ENCODE measurements at places on chromosomes 1 and 21.
A peak's percentile ranks its signal among the peaks of the same experiment; 100 is the strongest.

GRCh38 chr1:55060133-55060999 is 21.0 kb downstream of the PCSK9 start:
- DNase-seq = no peak

DNA sequence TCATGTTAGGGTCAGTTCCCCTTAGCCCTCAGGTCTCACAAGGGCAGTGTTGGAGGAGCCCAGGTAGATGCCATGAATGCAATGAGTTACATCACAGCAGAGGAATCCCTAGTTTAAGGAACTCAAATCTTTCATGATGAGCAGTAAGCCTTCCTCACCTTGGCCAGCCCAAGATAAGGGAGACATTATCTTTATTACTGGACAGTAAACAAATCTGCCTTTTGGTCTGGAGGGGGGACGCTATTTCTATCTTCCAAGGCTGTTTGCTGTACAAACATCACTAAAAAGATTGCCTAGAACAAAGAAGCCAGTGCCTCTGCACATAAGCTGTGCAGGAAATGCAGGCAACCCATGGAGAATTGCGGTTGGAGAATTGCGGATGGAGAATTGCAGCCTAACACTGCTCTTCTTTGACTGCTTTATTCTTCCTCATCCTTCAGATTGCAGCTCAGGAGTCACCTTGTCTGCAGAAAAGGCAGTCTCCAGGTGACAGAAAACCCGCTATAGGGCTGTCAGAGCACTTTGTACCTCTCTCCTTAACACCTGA is 2.3 kb upstream of the CHI3L1 start:
- DNase-seq = no peak

DNA sequence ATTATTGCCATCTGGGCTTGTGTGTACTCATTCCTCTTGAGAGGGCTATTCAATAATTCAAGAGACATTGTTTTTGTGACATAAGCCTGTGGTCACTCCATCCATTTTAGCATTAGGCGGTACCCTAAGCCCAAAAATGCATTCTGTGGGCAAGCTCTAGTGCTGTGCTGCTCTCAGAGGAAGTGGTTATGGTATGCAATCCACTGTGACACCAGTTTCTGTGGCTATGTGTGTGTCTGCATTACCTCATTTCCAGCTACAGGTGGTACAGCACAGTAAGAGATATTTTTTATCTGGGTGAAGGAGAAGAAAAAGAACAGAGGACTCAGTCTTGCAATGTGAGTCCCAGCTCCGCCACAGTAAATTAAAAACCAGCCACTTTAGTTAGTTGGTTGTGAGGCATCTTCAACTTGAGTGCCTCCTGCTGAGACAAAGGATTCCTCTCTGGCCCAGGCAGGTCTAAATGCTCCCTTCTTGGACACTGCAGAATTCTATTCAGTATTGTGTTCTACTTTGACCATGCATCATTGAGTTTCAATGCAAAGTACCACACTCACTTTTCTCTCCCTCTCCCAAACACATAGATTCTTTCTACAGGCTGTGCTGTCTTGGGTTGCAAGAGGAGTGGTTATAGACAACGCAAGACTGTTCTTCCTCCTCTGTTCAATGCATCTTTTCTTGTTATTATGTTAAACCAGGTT is 777.8 kb upstream of the BRINP3 start:
- DNase-seq = no peak

DNA sequence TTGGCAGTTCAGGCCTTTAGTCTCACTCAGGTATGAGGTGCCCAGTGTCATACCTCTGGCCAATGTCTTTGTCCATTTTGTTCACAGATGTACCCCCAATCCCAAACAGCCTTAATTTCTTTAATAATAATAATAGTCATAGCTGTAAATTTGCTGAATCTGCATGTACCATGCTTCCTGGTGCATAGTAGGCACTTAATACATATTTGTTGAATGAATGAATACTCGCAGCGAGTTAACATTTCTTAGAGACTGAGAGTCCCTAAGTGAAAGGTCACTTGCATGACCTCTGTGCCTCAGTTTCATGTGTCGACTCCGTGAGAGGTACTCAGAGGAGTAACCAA is 12.5 kb downstream of the ALPL start:
- DNase-seq = no peak

DNA sequence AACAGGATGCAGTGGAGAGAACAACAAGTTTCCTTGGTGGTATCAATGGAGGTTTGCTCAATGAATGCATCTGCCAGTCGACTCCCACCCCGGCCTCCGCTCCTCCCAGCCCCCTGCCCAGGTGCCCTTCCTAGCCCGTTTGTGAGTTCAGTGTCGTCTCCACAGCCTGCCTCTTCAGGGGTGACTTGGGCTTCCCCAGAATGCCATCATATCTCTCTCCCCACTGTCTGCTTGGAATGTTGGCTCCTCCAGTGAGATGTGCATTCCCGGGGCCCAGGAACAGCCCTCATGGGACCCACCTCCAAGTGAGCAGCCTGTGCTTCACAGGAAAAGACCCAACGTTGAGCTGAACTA is 30.5 kb downstream of the MATN1 start:
- DNase-seq = no peak

- DNase-seq = no peak
These were observed 264.6 kb downstream of the HHIPL2 start for GRCh38 chr1:222283147-222283768.

- DNase-seq = peak; percentile 42
These were observed 56.8 kb upstream of the PRDX6 start for GRCh38 chr1:173420330-173420806.

- no peak for DNase-seq
These were observed 44.3 kb downstream of the LAMC2 start for GRCh38 chr1:183230413-183230812.

DNA sequence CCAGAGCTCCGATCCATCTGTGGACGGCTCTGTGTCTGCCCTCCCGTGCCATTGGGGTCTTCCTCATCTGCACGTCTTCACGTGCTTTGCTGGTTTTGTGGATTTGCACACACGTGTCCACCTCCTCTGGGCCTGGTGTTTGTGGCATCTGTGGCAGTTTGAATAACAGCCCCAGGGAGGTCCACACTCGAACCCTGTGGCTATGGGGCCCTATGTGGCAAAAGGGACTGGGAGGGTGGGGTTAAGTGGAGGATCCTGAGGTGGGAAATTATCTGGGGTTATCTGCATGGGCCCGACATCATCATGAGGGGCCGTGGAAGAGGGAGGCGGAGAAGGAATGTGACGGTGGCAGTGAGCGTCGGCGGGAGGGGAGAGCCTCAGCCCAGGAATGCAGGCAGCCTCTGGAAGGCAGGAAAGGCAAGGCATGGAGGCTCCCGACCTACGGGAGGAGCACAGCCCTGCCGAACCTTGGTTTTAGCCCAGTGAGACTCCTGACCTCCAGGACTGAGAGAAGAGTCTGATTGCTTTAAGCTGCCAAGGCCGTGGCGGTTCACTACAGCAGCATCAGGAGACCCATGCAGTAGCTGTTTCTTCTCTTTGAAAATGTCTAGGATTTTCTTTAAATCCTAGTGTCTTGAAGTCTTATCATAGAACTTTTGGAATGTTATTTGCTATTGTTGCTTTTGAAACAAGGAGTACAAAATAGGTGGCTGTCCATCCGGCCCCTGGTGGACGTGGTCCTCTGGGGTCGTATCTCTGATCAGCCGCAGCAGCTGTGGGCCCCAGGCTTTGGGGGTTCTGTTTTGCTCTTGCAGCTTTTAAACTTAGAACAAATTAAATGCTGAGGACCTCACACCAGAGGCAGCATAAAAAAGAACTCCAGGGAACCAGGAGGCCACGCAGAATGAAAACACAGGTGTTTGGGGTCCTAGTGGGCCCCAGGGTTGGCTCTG is 40.0 kb upstream of the LRRC3 start:
- no peak for DNase-seq

DNA sequence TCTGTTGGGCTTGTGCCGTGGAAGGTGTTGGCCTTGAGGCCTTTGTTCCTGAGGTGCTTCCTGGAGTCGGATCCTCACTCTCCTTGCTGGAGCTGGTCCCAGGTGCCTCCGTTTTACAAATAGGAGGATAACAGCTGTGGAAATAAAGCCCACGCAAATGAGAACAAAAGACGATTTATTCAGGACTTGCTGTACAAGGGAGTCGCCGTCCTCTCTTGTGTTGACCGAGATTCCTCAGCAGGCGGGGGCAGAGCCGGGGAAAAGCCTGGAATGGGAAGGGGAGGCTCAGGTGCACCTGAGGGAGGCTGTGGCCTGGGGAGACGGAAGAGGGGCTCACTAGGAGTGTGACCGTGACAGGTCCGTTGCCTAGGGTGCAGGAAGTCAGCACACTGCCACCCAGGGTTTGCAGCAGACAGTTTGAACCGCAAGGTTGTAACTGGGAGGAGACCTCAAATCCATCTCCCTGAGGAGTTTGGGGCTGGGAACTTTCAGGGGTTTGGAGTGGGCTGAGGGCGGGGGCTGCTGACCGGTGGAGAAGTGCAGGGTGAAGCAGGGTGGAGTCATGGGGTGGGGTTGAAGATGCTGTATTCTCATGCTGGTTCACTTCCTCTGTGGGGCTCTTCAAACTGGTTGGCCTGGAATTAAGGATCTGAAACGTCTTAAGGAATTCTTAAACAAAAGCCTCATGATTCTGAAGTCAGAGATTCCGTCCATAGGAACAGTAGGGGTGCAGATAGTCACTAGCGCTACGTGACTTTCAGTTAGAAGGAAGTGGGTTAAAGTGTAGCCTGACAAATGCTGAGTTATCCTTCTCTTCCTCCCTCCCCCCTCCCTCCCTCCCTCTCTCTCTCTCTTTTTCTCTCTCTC is 2.6 kb upstream of the CSTB start:
- no peak for DNase-seq

GRCh38 chr1:108896146-108897145 is 19.7 kb downstream of the GPSM2 start:
- DNase-seq = no peak

DNA sequence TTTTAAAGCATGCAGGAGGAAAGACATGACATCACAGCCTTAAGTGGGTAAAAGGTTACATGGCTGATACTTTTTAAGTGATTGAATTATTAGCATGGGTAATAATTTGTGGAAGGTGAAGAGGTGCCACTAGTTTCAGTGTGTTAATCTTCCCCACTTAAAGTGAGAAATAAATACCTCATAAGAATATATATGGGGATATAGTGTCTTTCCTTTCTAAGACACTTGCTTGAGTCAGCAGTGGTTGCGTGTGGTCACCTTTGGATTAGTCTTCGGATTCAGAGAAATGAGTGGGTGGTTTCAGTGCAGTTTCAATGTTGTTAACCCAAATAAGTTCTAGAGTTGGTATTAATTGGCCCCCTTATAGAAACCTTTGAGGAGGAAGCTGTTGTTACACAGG is 94.1 kb downstream of the ADGRL2 start:
- no peak for DNase-seq

- no peak for DNase-seq
These were observed 77.0 kb upstream of the FAM20B start for GRCh38 chr1:178948676-178949075.

DNA sequence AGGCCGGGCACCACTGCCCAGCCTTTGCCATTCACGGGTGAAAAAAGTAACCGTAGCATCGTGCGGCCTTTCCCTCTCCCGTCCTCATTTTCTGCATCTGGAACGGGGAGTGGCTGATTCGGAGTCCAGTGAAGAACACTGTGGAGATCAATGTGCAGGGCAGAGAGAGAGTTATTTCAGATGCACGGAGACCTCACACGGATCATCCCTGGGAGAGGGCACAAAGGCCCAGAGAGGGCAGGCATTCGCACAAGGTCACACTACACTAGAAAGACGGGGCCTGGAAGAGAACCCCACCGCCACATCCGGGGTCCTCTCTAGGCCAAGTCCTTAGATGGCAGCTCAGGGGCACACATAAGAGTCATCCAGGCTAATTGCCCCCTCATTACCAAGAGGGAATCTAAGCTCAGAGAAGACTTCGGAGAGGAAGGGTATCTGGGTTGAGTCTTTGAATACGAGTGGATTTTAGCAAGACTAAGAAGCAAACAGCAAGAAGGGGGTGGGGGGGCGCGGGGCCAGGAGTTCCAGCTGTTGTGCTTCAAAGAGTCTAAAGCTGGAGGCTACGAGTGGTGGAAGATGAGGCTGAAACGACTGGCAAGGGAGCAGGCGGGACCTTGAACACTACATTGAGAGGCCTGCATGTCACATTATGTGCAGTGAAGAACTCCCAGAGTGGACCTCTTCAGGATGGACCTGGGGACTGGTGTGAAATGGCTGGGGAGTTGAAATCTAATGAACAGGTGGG is 857 bp downstream of the GPX7 start:
- no peak for DNase-seq

DNA sequence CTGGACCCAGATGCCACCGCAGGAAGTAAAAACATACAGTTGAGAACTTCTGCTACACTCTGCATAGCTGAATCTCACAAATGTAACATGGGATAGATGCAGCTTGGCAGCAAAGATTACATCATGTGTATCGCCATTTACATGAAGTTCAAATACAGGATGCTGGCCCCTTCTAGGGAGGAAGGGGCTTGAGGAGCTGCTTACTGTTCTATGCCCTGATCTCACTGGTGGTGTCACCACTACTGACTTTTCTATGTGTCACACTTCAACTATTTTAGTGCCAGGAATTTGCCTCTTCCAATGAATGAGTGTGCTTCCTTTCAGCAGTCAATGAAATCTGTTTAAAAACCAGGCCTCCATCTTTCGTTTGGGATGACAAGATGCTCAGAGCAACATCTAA is 31.1 kb downstream of the MRAP start:
- DNase-seq = no peak

- no peak for DNase-seq
These were observed 1.5 kb downstream of the HMCN1 start for GRCh38 chr1:185735701-185736064.
